Stimulated activated CD8-positive, alpha-beta memory T cell treated with anti-CD3 and anti-CD28 coated beads, Interleukin-15, amount 100 ng/mL, for 4 hours (primary cell): ENCODE measurements at places on chromosomes 6 and 20.
A peak's percentile ranks its signal among the peaks of the same experiment; 100 is the strongest.

GRCh38 chr20:40980106-40980827 lies 48.4 kb upstream of the TOP1 start:
- DNase-seq, result no peak

DNA sequence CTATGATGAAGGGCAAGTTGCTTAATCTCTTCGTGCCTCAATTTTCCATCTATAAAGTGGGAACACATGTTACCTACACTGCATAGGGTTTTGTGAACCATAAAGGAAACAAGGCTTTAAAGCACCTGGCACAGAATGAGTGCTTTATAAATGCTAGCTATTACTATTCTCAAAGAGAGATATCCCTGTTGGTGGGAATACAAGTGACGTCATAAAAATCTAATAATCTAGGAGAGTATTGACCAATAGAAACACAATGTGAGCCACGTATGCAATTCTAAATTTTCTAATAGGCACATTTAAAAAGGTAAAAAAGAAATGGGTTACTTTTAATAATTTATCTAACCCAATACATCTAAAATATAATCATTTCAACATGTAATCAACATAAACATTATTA lies 316.4 kb downstream of the PTPRT start:
- no peak for DNase-seq

DNA sequence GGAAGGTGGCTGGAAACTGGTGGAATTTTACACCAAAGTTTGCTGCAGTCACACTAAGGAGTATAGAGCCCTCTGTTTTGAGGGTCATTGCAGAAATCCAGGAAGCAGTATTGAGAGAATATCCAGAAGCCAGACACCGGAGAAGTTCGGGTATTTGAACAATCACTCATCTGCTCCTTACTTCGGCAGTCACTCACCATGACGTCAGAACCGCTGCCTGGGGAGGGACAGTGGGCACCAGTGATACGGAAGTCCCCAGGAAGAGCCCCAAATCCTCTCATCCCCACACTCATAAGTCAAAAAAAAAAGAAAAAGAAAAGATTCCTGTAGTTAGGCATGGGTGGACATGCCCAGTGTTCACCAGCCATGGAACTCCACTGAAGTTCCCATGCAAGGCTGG lies 4.0 kb downstream of the LY6G5C start:
- DNase-seq, result no peak

DNA sequence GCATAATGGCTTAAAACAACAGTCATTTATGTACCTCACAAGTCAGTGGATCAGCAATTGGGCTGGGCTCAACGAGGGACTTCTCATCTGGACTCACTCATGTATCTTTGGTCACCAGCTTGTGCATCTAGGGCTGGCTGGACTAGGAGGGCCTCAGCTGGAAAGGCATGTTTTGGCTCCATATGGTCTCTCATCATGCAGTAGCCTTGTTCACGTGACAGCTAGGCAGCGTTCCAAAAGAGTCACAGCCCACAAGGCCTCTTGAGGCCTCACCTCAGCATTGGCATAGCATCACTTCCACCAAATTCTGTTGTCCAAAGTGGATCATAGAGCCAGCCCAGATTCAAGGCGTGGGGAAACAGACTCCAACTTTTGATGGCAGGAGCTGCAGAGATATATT lies 110.1 kb downstream of the MAFB start:
- DNase-seq, result no peak

DNA sequence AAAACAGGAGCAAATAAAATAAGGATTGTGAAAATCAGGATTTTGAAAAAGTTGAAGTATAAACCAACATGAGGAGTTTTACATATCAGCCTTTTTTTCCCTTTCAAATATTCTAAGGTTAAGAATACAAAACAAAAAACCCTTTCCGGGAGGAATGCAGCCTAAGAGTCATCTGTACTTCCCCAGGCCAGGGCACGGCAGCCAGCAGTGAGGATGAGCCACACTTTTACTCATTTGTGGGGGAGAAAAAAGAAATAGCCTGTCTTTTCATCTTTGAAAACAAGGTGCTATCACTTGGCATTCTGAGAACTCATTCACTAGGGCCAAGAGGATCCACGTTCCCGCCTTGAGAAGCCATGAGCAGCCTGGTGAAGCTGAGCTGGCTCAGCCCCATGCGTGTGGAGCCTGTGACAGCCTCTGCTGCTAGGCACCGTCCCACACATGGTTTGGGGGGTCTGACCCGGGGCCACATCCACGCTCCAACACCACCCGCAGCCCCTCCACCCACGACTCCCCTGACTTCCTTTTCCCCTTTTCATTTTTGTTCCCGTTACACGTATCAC lies 11.2 kb downstream of the SLC22A1 start:
- no peak for DNase-seq

GRCh38 chr6:16090920-16091319 lies 38.0 kb upstream of the MYLIP start:
- no peak for DNase-seq

DNA sequence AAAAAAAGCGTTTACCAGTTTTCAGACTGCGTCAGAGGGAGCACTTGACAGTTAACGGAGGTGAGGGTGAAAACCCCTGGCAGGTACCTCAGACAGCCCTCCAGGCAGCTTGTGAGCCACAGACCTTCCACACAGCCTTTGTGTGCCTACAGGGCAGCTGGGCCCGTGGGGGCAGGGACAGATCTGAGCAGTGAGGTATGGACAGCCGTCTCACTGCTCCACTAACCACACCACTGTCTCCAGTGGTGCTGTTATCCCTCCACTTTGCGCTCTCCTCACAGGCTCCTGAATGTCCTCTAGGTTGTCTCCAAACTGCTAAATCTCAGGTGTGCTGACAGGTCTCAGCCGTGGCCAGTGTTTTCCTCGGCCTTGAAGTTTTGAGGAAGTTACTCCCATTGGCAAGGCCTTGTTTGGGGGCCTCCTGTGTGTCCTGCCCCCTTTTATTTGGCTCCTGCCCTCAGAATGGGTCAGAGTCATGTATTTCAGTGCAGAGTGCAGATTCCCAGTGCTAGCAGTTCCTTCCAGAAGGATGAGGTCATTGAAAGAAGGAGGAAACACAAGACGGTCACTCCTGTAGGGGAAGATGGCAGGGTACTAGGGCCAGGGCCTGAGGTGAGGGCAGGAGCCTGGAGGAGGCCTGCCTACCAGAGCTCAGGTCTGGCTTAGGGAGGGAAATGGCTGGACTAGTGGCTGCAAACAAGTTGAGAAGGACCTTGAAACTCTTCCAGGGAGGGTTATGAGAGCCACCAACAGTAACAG lies 11.8 kb downstream of the GFRA4 start:
- no peak for DNase-seq

DNA sequence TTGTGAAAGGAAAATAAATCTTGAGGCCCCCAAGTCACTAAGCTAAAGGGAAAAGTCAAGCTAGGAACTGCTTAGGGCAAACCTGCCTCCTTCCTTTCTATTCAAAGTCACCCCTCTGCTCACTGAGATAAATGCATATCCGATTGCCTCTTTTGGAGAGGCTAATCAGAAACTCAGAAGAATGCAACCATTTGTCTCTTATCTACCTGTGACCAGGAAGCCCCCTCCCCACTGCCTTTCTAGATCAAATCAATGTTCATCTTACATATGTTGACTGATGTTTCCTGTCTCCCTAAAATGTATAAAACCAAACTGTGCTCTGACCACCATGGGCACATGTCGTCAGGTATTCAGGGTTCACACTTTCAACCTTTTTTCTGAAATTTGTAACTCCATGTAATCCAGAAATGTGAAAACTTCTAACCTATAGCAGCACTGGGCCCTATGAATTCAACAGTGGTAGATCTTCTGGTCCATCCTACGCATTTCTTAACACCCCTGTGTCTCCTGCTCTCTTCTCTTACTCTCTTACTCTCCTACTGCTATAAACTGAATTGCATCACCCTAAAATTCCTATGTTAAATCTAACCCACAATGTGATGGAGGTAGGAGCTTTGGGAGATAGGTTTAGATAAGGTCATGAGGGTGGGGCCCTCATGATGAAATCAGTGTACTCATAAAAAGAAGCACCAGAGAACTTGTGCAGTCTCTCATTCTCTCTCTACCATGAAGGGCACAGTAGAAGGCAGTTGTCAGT lies 89.3 kb downstream of the EPB41L2 start:
- DNase-seq, result no peak

GRCh38 chr6:135322427-135323201 lies 141.5 kb downstream of the MYB start:
- no peak for DNase-seq

- DNase-seq, result no peak
Observed at GRCh38 chr20:62964700-62965099, 12.2 kb downstream of the SLC17A9 start.

DNA sequence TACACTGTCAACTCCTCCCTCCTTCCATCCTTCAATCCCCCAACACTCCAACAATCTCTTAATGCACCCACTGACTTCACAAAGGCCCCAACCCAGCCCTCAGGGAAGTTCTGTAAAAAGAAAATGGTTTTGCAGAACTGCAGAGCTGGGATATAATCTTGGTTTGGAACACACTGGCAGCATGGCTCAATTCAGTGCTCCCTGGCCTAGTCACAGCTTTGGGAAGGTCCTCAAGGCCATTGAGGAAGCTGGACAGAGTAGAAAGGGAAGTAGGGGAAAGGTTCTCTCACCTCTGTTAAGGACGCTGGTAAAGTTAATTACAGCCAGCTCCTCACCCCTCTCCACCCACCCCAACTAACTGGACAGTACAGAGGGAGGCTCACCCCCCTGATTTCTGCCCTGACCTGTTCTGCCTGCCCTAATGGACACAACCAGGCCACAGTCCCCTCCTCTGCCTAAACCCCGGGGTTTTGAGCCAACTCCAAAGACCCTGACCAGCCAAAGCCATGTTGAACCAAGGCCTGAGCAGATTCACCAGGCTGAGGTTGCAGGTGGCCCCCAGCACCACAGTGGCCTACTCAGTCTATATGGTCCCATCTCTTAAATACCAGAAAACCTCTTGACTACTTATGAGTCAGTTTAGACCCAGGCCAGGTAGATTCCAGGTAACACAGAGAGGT lies 49.2 kb downstream of the MAFB start:
- DNase-seq, result no peak

DNA sequence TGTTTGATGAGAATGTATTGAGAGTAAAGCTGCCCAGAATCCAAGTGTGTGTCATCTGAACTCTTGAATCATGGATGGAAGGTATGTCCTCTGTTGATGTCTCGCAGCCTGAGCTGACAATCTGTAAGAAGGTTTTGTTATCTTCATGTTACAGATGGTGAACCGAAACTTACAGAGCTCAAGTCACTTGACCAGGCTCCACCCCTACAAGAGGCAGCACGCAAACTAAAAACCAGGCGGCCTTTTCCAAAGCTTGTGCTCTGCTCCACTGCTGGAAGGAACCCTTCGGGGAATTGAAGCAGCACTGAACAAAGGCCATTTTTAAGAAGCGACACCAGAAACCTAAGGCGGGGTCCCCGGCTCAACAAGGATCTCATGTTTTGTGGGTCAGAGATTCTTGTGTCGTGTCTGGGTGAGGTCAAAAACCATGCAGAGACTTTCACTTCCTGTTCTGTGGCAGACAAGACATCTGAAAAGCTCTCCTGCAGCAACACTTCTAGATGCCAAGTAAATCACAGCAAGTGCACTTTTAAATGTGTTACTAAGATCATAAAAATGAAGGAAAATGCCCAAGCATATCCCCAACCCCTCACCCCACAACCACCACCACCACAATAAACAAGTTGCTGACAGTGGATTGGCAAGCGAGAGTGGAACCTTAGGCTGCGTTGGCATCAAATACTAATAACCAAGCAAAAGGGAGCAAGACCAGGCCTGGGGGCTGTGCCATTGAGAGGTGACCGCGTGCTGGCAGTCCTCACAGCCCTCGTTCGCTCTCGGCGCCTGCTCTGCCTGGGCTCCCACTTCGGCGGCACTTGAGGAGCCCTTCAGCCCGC lies 27.3 kb downstream of the NQO2 start:
- DNase-seq, result peak; percentile 8

DNA sequence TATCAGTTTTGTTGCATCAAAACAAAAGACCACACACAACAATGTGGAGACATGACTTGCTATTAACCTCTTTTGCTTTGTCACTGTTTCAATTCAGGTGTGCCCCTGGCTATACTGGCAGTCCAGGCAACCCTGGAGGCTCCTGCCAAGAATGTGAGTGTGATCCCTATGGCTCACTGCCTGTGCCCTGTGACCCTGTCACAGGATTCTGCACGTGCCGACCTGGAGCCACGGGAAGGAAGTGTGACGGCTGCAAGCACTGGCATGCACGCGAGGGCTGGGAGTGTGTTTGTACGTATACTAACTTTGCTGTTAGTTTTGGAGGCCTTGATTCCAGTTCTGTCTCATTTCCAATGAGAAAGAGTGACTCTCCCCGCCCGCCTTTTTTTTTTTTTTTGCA lies 356.9 kb downstream of the ARHGAP18 start:
- no peak for DNase-seq

GRCh38 chr20:59644371-59644939 lies 40.1 kb downstream of the PHACTR3 start:
- DNase-seq, result no peak

DNA sequence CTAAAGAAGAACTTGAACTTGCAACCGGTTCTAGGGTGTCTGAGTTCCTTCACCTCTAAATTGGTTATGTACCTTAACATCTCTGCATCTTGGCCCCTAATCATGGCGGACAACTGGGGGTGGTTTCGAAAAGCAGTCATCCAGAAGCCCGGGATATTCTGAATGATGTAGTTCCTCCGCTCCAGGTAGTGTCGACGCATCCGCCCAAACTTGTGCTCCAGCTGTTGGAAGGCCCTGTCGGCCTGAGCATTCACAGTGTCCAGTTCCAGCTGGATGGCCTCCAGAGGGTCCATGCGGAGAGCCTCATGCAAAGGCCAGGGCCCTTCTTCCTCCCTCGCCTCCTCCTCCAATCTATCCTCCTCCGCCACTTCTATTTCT lies 887 bp downstream of the TSPYL1 start:
- no peak for DNase-seq

- DNase-seq, result no peak
Observed at GRCh38 chr6:170295510-170296422, 4.9 kb upstream of the DLL1 start.

- DNase-seq, result no peak
Observed at GRCh38 chr6:116214681-116215080, 39.2 kb downstream of the TSPYL4 start.

- no peak for DNase-seq
Observed at GRCh38 chr6:53033764-53034163, 31.4 kb upstream of the FBXO9 start.

DNA sequence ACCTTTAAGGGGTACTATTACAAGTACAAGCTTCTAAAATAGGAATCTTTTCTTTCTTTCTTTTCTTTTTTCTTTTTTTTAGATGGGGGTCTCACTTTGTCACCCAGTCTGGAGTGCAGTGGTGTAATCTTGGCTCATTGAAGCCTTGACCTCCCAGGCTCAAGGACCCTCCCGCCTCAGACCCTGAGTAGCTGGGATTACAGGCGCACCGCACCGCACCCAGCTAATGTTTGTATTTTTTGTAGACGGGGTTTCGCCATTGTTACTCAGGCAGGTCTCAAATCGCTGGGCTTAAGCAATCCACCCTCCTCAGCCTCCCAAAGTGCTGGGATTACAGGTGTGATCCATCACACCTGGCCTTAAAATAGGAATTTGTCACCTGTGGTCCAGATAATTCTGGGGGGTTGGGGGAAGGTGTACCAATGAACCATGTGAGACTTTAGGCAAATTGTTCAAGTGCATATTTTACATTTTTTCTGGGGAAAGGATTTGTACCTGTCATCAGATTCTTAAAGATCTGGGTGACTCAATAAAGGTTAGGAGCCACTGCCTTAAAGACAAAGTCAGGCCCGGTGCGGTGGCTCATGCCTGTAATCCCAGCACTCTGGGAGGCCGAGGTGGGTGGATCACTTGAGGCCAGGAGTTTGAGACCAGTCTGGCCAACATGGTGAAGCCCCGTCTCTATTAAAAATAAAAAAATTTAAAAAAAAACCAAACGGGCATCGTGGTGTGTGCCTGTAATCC lies 19.7 kb upstream of the SYNJ2 start:
- no peak for DNase-seq

GRCh38 chr20:34951252-34951651 lies 4.4 kb downstream of the GSS start:
- DNase-seq, result no peak
